GM18507 (cell line): ENCODE measurements at places on chromosomes 12 and 14.

DNA sequence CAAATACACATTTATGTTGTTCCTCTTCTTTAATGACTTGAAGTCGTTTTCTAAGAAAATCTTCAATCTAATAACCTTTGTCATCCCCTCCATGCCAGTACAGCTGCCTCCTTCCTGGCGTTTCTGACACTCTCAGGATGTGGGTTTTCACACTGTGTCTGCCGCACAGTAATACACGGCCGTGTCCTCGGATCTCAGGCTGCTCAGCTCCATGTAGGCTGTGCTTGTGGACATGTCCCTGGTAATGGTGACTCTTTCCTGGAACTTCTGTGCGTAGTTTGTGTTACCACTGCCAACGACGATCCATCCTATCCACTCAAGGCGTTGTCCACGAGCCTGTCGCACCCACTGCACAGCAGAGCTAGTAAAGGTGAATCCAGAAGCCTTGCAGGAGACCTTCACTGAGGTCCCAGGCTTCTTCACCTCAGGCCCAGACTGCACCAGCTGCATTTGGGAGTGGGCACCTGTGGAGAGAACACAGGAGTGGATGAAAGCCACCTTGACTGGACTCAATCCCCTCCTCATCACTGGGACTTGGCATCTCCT is 1095.9 kb downstream of the TMEM121 start:
- DNase-seq, result no peak

DNA sequence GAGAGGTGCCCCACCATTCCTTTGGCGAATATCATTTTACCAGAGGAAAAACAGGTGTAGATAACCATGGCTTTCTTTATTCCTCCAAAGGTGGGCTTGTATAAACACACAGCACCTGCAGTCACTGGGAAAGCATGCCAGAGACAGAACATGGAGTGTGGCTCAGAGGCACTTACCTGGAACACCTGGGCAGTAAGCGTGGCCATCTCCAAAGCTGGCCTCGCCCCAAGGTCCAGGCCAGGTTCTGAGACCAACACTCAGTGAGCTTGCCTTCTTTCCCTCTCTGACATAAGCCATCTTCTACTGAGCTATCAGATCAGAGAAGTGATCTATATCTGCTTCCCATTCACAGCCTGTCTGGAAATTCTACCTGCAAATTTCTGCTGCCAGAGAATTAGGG is 70.5 kb downstream of the NUAK1 start:
- DNase-seq, result no peak

DNA sequence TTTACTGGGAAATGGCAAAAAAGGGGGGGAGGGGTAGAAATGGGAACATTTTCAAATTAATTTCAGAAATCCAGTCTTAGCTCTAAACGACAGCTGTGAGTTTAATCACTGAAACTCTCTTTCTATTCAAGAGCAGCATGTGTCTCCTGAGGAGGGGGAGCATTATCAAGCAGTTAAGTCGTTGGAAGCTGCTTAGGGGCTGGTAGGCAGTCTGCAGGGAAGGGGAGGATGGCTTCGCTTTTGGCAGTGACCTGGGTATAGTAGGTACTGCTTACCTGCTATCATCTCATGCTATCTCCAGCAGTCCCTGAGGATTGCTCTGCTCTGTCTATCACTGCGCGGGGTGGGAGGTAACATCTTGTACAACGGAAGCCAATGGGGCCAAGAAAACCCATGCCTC is 567.4 kb downstream of the NRXN3 start:
- no peak for DNase-seq

GRCh38 chr14:97010491-97011160 is 213.4 kb downstream of the VRK1 start:
- DNase-seq, result no peak

- DNase-seq, result no peak
Observed at GRCh38 chr12:101040936-101041335, 169.1 kb downstream of the SLC5A8 start.

GRCh38 chr12:11596141-11596540 is 53.3 kb upstream of the ETV6 start:
- DNase-seq, result no peak

- DNase-seq, result peak; percentile 9
Observed at GRCh38 chr12:113591480-113591974, 119.9 kb upstream of the LHX5 start.

DNA sequence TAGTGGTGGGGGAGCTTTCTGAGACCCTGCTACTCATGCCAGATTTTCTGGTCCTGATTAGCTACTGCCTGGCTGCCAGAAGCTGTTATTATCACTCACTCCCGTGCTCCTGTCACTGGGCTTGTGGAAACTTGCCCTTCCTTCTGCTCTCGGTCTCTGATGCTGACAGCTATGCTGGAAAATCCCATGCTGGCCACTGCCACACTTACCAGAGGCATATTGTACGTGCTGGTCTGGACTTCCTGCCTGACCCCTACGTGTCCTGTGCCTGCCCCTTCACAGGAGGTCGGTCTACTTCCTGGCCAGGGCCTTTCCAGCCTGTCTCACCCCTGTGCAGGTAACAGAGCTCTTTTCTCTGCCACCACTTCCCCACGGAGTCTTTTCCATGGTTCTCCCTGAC is 149.4 kb upstream of the PLEKHG7 start:
- no peak for DNase-seq

DNA sequence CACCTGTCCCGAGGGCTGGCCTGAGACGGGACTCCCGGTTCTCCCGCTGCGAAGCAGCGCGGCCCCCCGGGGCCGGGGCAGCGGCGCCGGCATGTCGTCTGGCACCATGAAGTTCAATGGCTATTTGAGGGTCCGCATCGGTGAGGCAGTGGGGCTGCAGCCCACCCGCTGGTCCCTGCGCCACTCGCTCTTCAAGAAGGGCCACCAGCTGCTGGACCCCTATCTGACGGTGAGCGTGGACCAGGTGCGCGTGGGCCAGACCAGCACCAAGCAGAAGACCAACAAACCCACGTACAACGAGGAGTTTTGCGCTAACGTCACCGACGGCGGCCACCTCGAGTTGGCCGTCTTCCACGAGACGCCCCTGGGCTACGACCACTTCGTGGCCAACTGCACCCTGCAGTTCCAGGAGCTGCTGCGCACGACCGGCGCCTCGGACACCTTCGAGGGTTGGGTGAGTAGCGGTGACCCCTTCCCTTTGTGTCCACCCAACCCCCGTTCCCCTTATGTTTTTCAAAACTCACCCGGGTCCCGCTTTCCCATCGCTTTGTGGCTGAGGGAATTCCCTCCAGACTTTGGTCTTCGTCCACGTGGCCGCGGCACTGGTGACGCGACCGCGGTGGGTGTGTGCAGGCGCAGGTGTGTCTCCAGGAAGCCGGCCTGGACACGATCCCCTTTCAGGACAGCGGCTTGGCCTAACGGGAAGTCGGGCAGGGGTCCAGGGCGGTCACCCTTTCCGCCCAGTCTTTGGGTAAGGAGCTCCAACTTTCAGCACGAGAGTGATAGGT is 826 bp downstream of the PRKCH start:
- no peak for DNase-seq

- no peak for DNase-seq
Observed at GRCh38 chr12:131701705-131702572, 9.0 kb upstream of the SFSWAP start.
